ENCODE measurements at places on chromosomes 16 and 17.

- DNase-seq: no peak
Measured at GRCh38 chr16:27822996-27823395, 240.5 kb downstream of the GSG1L start.

- no peak for DNase-seq
Measured at GRCh38 chr17:39726617-39727016, 3.7 kb downstream of the MIEN1 start.

GRCh38 chr16:67490335-67491096, 7.2 kb upstream of the AGRP start:
- DNase-seq: peak; percentile 79

- DNase-seq: no peak
Measured at GRCh38 chr16:59567496-59567895, 833.4 kb upstream of the GOT2 start.

DNA sequence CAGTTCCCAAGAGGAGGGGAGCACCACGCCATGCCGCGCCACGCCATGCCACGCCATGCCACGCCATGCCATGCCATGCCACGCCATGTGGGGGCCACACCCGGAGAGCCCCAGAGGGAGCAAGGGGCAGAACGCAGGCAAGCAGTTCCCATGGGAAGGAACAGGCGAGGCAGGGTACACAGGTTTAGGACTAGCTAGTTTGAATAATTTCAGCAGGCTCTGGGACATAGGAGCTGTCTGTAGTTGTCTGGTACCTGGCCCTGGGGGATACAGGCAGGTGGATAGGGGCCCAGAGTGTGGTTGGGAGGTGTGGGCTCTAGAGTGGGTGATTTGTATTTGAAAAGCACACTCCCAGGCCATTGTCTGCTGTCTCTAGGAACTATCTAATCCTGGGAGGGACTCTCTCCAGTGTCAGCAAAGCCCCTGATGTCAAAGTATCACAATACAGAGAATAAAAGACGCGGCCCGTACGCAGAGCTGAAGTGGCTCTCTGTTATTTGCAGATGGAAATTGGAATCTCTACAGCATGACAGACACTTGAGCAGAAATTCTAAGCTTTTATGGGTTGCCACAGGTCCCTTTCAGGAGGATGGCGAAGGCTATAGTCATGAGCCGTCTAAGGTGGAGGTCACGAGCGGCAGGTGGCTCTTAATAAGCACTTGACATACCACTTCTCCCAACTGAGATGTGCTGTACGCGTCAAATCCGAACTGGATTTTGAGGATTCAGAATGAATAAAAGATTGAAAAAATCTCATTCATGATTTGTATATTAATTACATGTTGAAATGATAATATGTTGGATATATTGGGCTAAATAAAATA, 220.8 kb upstream of the TNRC6C start:
- DNase-seq: no peak

DNA sequence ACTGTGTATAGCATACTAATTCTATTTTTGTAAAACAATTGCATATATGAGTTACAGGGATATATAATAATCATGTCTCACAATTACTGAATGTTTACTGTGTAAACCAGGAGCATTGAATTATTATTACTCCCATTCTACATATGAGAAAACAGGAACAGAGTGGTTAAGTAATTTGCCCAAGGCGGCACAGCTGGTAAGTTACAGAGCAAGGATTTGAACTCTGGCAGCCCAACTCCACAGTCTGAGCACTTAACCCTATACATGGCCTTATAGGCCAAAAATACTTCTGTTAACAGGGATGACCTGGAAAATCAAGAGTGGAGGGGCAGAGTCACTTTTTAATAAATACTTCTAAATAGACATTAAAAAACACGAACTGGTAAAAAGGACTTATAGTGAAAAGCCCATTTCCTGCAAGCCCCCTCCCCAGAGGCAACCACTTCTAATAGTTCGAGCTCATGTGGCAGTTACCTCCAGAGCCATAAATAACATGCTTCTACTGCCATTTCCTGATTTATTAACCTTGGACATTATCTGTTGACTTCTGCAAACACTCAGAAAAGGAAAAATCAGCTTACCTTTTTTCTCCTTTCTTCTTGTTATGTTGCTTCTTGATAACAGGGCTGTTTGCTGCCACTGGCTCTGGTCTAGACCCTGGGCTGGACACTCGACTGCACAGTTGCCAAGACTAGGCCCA, 22.1 kb upstream of the ADGRG1 start:
- DNase-seq: no peak

GRCh38 chr16:49936791-49937190, 80.9 kb upstream of the ZNF423 start:
- no peak for DNase-seq

- DNase-seq: peak; percentile 3
Measured at GRCh38 chr16:67613808-67614207, 31.1 kb upstream of the CARMIL2 start.

DNA sequence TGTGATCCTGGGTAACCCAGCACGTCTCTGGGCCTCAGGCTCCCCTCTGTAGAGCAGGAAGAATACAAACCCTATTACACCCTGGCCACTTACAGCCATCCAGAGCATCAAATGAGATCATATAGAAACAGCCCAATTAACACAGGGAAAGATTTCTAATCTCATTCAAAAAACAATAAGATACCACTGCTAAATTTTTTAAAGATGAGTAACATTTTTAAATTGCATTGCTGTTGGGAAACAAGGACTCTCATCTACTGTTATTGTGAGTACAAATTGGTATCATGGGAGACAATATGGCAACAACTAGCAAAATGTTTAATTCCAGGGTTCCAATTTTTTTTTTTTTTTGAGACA, 41.1 kb downstream of the SRL start:
- no peak for DNase-seq

DNA sequence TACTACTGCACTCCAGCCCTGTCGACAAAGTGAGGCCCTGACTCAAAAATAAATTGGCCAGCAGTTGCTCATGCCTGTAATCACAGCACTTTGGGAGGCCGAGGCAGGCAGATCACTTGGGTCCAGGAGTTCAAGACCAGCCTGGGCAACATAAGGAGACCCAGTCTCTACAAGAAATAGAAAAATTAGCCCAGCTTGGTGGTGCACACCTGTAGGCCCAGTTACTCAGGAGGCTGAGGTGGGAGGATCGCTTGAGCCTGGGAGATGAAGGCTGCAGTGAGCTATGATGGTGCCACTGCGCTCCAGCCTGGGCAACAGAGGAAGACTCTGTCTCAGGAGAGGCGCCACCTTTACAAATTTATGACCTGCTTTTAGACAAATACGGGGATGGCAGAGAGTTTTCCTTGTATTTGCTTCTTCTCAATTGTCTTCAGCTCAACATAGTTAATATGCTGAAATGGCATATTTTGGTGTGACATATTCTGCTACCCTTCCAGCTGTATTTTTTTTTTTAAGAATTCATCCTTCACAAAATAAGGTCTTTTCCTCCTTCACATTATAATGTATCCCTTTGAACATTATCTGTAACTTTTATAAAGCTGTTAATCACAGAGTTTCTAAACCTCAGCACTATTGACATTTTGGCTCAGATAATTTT, 21.1 kb upstream of the YPEL2 start:
- DNase-seq: no peak

- no peak for DNase-seq
Measured at GRCh38 chr17:33292201-33292980, 704 bp downstream of the ASIC2 start.

- DNase-seq: no peak
Measured at GRCh38 chr17:28239271-28239624, 79.8 kb upstream of the TMEM97 start.

DNA sequence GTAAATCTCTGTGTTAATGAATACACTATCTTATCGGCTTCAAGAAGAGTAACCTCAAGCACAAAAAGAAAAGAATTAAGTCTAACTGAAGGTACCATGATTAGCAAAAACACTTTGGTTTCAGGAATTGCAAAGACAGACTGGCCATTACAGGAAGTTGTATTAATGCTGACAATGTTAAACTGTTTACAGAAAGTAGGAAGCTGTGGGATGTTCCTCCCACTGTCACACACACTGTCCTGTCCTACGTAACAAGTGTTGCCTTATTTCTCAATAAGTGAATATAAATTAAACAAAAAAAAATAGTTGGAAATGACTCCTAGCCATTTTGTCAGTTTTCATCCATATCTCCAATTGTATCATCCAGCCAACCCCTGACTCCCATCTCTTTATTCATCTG, 8.6 kb downstream of the GNA13 start:
- peak; percentile 78 for DNase-seq

DNA sequence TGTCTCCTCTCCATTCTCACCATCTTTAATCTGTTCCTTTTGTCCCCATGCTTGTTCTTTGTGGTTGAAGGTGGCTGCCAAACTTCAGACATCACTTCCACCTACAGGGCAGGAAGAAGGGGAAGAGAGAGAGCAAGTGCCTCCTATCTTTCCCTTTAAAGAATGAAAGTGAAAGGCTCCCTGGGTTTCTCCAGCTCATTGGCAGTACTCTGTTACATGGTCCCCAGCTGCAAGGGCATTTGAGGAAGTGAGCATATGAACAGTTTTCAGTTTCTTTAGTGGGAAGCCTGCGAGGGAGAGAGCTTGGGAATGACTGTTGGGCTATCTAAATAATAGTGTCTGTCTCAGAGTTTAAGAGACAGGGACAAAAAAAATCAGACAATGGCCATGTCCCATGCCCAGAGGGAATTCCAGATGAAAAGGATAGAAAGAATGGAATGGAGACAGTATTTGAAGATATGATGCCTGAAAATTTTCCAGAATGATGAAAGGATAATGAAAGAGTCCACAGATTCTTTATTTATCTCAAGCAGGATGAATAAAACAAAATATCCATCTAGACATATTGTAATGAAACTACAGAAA, 159.9 kb downstream of the LGALS9B start:
- DNase-seq: peak; percentile 2

- no peak for DNase-seq
Measured at GRCh38 chr17:79824234-79824633, 15.0 kb downstream of the CBX4 start.

Measured in inflammatory macrophage (primary cell).